ENCODE measurements at places on chromosomes 7 and 10.

DNA sequence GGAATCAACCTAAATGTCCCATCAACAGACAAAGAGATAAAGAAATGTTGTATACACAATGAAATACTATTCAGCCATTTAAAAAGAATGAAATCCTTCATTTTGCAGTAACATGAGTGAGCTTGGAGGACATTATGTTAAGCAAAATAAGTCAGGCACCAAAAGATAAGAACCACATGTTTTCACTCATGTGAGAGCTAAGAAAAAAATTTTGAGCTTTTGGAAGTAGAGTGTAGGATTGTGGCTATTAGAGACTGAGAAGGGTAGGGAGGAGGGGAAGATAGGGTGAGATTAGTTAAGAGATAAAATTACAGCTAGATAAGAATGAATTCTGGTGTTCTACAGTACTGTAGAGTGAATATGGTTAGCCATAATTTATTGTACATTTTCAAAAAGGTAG lies 8.3 kb upstream of the YAE1 start:
- DNase-seq = no peak

DNA sequence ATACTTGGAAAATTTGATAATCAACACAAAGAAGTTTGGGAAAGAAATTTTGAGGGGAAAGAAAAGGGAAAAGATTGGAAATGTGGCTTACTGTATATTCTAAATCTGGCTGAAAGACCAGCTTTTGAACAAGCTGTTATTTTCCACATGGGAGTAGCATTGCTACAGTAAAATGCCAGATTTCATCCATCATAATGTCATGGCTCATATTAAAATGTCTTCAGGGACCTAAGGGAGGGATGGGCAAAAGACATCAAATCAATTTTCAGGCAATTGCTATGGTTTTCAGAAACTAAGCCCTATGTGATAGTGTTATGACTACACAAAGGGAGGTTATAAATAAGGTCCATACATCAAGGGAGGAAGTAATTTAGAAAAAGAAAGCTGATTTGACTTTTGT lies 1116.9 kb upstream of the CELF2 start:
- DNase-seq = no peak

GRCh38 chr10:43204042-43204942 lies 62.6 kb downstream of the RASGEF1A start:
- DNase-seq = no peak

GRCh38 chr10:48241332-48241731 lies 33.2 kb downstream of the FRMPD2 start:
- DNase-seq = no peak

DNA sequence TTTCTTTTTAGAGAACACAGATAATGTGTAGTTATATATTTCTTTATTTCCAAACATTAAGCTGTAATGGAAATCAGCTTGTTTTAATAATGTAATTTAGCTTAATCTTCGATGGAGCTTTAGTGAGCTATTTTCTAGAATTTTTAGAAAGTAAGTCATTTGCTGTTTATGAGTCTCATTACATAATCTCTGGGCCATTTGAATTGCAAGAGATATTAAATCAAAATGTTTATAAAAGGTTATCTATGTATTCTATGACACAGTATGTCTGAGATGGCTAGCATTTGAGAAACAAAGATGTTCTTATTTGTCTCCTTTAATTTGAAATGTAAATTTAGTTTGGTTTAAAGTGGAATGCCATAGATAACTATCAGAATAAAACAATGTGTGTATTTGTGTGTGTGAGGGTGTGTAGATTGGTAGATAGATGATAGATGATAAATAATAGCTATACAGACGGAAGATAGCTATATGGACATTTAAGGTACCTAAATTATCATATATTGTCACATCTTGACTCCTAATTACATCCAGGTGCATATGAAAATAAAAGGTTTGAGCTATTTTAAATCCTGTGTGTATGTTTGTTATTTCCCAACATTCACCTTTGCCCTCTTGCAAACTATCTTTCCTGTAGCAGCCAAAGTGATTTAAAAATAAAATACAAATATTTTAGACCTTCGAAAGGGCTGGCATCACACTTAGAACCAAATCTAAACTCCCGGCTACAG lies 478.0 kb upstream of the KLF6 start:
- DNase-seq = no peak

GRCh38 chr7:22587322-22587721 lies 87.3 kb upstream of the STEAP1B start:
- DNase-seq = no peak

DNA sequence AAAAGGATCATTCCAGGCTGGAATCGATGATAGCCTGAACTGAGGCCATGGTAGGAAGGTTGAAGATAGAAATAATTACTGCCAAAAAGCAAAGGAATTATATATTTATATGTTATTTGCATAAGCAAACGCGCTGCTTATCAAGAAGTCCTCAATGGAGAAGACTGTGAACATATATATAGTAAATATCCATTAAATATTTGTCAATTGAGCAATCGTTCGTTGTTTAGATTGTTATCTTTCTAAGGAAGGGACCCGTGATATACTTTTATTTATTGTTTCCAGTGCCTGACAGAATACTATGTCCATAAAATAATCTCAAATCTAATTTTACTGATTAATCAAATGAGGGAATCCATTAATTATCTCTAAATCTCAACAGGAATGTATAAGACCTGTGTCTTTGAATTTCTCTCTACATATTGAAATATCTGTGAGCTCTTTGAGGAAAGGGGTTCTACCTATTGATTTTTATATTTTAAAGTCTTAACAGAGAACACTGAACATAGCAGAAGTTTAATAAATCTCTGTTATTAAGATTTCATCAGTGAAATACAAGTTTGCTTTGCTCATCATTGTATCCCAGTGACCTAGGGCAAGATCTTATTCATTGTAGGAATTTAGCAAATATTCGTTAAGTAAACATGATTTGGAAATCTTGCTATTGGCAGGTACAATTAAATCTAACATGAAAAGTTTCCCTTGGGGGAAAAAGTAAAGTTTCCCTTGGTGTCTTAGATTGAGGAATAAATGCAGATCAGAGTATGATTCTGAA lies 12.0 kb upstream of the HERC4 start:
- DNase-seq = no peak

- no peak for DNase-seq
Observed at GRCh38 chr7:135692055-135692454, 29.7 kb downstream of the STMP1 start.

DNA sequence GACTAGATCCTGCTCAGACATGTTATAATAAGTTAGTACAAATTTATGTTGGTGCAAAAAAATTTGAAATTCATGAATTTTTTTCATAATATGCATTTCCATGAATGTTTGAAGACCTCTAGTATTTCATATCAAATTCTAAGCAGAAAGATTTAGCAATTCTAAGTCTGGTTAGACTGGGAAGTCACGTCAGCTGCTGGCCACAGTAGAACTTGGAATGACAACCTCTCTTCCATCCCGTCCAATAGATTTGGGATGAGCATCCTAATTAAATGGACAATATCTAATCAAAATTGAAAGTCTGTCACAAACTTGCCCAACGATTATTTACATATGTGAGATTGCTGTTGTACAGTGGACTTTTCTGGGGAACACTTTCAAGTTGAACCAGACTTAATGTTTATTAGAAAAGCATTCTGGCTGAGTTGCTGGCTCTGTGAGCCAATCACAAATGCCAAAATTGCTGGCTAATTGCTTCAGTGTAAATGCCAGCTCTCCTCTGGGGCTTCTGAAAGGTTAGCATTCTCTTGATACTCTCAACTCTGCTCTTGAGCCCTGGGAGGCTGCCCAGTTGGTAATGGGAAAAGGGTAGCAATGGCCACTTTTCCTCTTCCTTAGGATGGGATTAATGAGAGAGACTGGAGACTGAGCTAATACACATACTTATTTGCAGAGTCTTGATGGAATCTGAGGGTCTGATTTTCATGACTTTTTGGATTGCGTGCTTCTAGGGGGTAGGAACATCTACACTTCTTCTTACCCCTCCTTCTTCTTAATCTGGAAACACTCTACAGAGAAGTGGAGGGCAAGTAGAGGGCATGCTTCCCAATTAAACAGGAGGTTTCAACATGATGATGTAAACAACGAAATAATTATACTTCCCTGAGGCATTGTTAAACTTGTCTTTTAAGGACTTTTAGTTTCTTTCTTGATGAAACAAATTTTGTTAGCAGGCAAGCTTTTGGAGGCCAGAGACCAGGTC lies 253.5 kb downstream of the BAMBI start:
- no peak for DNase-seq

GRCh38 chr10:79940431-79940830 lies 8.5 kb downstream of the SFTPD start:
- no peak for DNase-seq
